ENCODE measurements at places on chromosomes 1 and 21.

- H3K4me1 ChIP-seq: peaks cover 14% of the 10 kb centered on the region
- H3K27me3 ChIP-seq: no peaks in the 10 kb centered on the region
- no peak overlapping the region for H3K4me3 ChIP-seq
- DNase-seq: no peak
Measured at GRCh38 chr21:35991131-35991530, 69.2 kb downstream of the SETD4 start.

DNA sequence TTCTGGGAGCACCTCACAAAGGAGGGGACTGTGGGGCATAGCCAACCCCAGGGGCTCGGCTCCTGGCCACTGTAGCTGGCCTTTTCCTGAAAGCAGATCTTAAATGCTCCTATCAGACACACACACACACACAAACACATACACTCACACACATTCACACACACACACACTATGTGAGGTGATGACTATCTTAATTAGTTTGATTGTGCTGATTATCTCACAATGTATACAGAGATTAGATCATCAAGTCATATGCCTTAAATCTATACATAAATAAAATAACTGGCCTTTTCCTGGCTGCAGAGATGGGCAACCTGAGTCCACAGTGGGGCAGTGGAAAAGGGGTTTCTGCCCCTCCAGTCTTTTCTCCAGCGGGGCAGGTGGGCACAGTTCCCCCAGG, 27.1 kb downstream of the LGR6 start:
- no peak for DNase-seq
- no peaks in the 10 kb centered on the region for H3K36me3 ChIP-seq
- H3K4me1 ChIP-seq: no peaks in the 10 kb centered on the region
- peaks cover 82% of the 10 kb centered on the region for H3K27me3 ChIP-seq
- no peak overlapping the region for H3K4me3 ChIP-seq

GRCh38 chr1:32580348-32581017, 41.3 kb downstream of the ZBTB8A start:
- no peak overlapping the region for H3K27ac ChIP-seq
- H3K27me3 ChIP-seq: no peaks in the 10 kb centered on the region
- no peak overlapping the region for H3K4me3 ChIP-seq
- H3K4me1 ChIP-seq: no peaks in the 10 kb centered on the region

GRCh38 chr1:117820694-117821381, 108.6 kb downstream of the GDAP2 start:
- no peaks in the 10 kb centered on the region for H3K36me3 ChIP-seq
- H3K4me1 ChIP-seq: no peaks in the 10 kb centered on the region
- H3K4me3 ChIP-seq: no peak overlapping the region
- no peak overlapping the region for H3K27ac ChIP-seq
- no peak for DNase-seq

DNA sequence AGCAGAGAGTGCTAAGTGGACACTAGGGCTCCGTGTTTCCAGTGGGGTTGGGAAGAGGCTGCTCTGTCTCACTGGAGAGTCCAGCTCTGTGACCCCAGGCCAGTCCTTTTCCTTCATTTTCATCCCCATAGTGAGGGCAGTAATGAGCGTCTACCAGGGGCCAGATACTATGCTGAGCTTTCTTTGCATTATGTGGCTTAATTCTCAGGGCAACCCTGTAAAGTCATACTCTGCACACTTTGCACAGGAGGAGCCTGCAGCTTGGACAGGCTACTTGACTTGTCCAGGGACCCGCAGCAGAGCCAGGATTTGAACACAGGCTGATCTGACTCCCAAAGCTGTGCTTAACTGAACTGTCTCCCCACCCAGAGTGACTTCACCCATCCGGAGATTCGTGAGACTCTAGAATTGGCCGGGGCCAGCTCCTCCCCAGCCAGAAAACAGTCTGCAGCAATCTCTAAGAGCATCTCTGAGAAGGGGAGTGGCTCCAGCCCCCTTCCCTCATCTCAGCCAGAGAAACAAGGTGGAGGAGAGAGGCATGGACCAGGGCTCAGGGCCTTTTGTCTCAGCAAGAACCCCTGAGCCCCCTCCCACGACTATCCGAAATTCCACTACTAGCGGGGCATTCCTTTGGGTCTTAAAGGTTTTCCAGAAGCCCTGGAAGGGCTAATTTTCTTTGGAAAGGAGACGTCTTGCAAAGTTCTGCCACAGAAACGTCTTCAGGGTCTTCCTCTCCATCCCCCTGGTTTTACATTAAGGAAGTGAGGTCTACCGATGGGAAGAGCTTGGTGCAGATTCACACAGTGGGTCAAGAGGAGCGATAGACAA, 866 bp upstream of the FNDC5 start:
- no peaks in the 10 kb centered on the region for H3K4me1 ChIP-seq
- no peak overlapping the region for H3K27ac ChIP-seq
- no peaks in the 10 kb centered on the region for H3K36me3 ChIP-seq
- H3K27me3 ChIP-seq: peaks cover 20% of the 10 kb centered on the region

DNA sequence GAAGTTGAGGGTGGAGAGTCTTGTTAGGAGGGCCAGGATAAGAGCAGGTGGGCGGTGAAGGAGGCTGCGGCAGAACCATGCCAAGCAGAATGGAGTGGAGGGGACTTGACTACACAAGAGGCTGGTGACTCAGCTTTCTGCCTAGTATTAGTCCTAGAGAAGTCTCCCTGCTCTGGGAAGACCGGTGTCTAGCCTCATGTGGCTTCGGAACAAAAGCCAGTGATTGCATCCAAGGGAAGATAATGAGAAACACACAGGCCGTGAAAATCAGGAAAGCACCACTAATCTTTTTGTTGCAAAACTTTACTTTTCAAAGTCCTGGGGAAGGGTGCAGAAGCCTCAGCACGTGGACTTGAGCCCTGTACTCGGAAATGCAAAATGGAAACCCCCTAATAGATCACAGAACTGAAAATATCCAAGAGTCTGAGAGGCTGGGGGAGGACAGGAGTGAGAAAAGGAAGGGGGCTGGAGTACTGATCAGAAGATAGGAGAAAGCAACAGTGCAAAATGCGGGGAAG, 31.4 kb downstream of the DDR2 start:
- H3K36me3 ChIP-seq: no peaks in the 10 kb centered on the region
- peaks cover 9% of the 10 kb centered on the region for H3K4me1 ChIP-seq
- DNase-seq: no peak
- no peak overlapping the region for H3K27ac ChIP-seq
- H3K4me3 ChIP-seq: no peak overlapping the region
- H3K27me3 ChIP-seq: no peaks in the 10 kb centered on the region

DNA sequence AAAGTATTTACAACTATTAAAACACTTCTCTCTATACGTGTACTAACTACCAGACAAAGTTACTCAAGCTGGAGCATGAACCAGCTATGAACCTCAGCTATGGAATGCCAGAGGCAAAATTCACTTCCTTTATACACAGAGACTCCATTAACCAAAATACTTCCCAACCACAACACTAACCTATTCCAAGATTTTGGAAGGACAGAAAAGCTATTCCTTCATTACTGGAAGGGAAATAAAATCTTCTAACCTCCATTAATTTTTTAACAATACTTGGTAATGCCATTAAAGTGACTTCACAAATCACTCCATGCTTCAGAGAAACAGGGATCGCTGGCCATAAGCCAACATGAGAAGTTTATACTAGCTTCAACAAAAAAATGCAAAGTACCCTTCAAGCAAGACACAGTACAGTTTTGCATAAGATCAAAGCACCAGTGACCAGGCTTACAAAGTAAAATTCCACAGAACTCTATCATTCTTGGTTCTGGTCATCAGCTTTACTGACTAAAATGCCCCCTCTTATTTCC, 58.0 kb downstream of the PUM1 start:
- no peaks in the 10 kb centered on the region for H3K4me1 ChIP-seq
- no peak overlapping the region for H3K27ac ChIP-seq
- no peaks in the 10 kb centered on the region for H3K27me3 ChIP-seq
- no peak overlapping the region for H3K4me3 ChIP-seq

- H3K27ac ChIP-seq: no peak overlapping the region
- H3K27me3 ChIP-seq: no peaks in the 10 kb centered on the region
- H3K4me3 ChIP-seq: no peak overlapping the region
- H3K4me1 ChIP-seq: no peaks in the 10 kb centered on the region
- H3K36me3 ChIP-seq: no peaks in the 10 kb centered on the region
Measured at GRCh38 chr21:35925497-35925896, 134.8 kb downstream of the SETD4 start.

GRCh38 chr1:42043811-42044210, 109.4 kb upstream of the GUCA2B start:
- H3K36me3 ChIP-seq: no peaks in the 10 kb centered on the region
- no peak overlapping the region for H3K27ac ChIP-seq
- no peaks in the 10 kb centered on the region for H3K4me1 ChIP-seq

GRCh38 chr1:108192581-108192980, 7.6 kb downstream of the SLC25A24 start:
- no peaks in the 10 kb centered on the region for H3K4me1 ChIP-seq
- no peaks in the 10 kb centered on the region for H3K27me3 ChIP-seq
- no peaks in the 10 kb centered on the region for H3K36me3 ChIP-seq
- no peak overlapping the region for H3K27ac ChIP-seq
- DNase-seq: no peak

DNA sequence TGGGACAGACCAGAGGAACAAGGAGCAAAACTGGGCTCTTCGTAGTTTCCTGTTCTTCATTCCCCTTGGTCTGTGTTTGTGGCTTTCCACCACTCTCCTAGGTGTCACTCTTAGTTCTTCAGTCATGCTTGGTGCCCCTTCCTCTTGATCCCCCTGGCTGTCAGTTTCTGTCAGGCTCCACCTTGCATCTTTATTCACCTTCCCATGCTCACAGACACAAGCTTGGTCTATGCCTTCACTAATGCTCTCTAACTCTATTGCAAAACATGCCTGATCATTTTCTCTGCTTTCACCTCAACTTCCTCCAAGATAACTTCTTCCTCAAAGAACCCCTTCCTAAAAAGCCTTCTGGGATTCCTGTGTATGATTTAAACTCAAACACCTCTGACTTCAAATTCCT, 122.9 kb downstream of the GLUL start:
- no peak overlapping the region for H3K27ac ChIP-seq
- no peak overlapping the region for H3K4me3 ChIP-seq
- no peaks in the 10 kb centered on the region for H3K27me3 ChIP-seq
- H3K36me3 ChIP-seq: no peaks in the 10 kb centered on the region

DNA sequence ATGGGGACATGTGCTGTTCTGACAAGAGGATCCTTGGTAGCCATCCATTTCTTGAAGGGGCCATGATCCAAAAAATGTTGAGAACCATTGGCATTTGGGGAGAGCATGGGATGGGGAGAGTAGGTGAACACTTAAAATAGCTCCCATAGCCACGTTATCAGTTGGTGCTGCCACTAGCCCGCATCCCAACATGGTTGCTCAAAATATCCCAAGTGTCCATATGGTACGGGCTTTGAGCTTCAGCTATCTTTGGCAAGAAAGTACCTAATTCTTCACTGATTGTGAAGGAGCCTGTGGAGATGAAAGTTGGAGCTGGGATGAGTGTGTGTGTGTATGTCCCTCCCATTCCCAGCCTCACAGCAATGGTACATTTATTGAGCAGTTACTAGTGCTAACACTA, 3.1 kb upstream of the ZNF648 start:
- no peak overlapping the region for H3K27ac ChIP-seq
- DNase-seq: no peak
- no peaks in the 10 kb centered on the region for H3K36me3 ChIP-seq
- no peak overlapping the region for H3K4me3 ChIP-seq
